EL (cell line): ENCODE measurements at places on chromosomes 12 and 14.

GRCh38 chr12:106492857-106493256, 89.9 kb upstream of the RFX4 start:
- DNase-seq, result no peak

- DNase-seq, result peak; percentile 90
These were observed 60.8 kb upstream of the SLC38A4 start for GRCh38 chr12:46886541-46887041.

- peak; percentile 72 for DNase-seq
These were observed 48.6 kb downstream of the AP5M1 start for GRCh38 chr14:57317248-57317833.

- DNase-seq, result no peak
These were observed 13.8 kb downstream of the ZNF839 start for GRCh38 chr14:102333390-102333789.

DNA sequence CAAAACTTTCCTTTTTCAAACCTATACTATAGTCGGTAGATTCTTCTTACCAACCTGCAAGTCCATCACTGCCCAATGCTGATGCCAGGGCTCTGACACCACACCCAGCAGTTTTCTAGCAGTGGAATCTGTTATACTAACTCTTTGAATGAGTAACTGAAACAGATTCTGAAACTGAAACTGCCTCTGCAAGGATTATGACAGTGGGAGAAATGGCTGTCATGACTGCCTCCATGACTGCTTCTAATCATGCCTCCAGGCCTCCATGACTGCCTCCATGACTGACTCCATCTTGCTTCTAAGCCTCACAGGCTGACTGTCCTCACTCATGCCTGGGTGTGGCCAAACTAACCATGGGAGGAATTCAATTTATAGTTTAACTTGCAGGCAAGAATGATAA, 29.4 kb upstream of the OXA1L start:
- no peak for DNase-seq

DNA sequence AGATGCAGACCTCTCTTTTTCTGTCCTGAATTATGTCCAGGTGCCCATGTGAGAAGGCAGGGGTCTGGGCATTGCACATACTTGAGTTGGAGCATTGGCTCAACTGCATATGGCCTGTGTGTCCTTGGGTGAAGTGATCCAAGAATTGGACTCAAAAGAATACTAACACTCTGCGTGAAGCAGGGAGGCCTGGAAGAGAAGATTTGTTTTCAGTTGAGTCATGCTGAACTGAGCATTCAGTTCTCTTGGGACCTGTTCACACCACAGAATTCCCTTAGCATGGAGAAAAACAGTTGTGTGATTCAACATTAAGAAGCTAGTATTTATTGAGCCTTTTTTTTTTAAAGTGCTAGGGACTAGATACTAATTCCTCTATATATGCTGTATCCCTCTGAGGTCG, 164.7 kb upstream of the TBX3 start:
- peak; percentile 35 for DNase-seq

- no peak for DNase-seq
These were observed 5.6 kb upstream of the ASCL1 start for GRCh38 chr12:102951841-102952240.

DNA sequence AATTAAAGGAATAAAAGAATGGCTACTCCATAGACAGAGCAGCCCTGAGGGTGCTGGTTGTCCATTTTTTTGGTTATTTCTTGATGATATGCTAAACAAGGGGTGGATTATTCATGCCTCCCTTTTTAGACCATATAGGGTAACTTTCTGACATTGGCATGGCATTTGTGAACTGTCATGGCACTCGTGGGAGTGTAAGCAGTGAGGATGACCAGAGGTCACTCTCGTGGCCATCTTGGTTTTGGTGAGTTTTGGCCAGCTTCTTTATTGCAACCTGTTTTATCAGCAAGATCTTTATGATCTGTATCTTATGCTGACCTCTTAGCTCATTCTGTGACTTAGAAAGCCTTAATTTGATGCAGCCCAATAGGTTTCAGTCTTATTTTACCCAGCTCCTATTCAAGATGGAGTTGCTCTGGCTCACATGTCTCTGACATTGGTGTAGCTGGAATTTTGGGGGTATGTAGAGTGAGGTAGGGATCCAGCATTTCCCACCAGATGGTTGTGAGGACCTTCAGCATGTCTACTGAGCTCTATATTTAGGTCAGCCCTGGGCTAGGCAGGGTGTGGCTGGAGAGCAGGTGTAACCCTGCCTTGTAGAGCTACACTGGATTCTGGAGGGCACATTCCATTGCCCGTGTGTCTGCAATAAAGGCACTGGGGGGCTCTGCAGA, 103.5 kb upstream of the SLC38A2 start:
- no peak for DNase-seq

DNA sequence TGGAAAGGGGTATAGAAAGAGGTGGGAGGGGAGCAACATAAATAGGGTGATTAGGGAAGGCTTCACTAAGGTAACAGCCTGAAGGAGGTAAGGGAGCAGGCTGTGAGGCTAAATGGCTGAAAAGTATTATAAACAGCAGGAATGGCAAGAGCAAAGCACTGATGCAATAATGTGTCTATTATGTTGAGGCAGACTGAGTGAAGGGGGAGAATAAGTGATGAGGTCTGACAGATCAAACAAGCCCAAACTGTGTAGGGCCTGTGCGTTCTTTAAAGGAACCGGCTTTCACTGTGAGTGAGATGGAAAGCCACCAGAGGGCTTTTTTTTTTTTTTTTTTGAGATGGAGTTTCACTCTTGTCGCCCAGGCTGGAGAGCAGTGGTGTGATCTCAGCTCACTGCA, 6.7 kb upstream of the VCPKMT start:
- DNase-seq, result no peak

GRCh38 chr14:99684410-99684934, 374 bp downstream of the CYP46A1 start:
- no peak for DNase-seq

DNA sequence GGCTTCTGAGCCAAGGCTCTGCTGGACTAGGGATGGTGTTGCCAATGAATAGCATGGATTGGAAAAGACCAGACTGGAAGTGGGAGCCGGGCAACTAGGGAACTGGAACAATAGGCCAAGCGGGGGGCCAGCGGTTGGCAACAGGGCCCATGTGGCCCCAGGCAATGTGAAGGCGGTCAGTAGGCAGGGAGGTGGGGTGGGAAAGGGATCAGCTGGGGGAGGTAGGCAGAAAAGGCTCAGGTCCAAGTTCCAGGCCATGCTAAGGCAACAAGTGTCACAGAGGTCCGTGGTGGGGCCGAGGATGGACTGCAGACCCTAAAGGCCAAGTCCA, 14.9 kb upstream of the MLXIP start:
- no peak for DNase-seq

GRCh38 chr14:66398437-66398836, 87.7 kb upstream of the CCDC196 start:
- no peak for DNase-seq

DNA sequence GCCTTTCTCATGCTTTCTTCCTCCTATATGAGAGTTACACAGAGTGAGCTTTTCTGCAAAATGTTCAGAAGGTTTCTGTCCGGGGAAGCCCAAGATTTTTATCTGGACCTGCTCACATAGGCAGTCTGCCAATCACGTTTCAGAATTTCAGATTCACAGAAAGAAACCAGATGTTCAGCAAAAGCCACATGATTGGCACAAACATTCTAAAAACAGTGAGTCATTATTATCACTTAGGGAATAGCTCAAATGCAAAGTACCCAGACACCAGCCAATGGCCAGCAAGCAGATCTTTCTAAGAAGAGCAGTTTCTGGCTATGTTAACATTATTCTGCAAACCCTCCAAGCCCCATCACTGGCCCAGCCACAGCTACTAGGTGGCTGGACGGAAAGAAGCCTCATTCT, 1558.5 kb upstream of the TMEM132C start:
- DNase-seq, result no peak

DNA sequence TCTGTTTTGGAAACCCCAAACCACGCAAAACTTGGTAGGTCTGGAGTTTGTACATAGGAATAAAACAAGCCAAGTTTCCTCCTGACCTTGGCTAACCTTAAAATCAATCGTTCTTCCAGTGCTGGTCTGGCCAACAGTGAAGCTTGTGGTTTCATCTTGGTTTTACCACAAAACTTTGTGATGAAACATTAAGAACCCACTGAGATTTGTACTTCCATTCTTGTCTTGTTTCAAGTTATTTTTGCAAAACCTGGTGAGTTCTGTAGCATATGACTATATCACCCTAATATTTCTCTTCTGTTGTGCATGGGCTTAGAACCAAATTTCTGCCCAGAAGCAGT, 26.4 kb downstream of the SIX1 start:
- DNase-seq, result peak; percentile 4
